K562 (cell line): ENCODE measurements at places on chromosomes 6 and 20.

- peak; percentile 78 for DNase-seq
Measured at GRCh38 chr6:33589731-33590530, 9.9 kb upstream of the BAK1 start.

GRCh38 chr6:105769197-105769596, 316.9 kb upstream of the PRDM1 start:
- DNase-seq, result no peak

DNA sequence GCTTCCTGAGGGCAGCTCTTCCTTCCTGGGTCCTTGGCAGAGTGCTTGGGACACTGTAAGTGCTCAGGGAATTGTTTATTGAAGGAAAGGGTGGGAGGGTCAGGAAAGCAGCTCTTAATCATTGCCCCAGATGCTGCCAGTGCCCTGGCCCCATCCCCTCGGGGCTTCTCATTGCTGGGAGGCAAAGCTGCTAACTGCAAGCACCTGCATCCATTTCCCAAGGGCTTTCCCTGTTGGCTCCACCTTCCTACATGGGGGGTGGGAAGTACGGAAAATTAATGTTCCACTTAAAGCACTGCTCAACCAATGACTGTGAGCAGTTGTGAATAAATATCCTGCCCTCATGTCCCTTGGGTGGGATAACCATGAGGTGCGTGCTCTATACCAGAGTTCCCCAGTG, 56.4 kb downstream of the NDUFAF5 start:
- no peak for DNase-seq

DNA sequence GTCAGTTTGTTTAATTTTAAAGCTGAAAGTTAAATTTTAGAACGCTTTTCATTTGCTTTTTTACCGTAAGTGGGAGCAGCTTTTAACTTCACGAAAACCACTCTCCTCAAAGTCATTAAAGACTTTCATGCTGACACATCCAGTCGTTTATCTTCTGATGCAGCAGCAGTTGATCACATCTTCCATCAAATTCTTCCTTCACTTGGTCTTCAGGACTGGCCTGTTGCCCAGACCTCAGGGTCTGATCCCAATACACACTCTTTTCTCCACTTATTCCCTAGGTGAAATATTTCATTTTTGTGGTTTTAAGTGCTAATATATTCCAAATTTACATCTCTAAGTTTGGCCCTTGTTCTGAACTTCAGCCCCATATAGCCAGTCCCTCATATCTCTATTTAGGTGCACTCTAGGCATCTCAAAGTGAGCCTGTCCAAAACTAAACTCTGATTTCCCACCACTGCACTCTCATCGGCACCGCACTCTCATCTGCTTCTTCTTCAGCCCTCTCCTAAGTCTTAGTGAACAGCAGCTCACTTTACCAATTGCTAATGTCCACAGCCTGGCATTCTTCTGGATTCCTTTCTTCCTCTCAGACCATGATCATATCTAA, 20.4 kb downstream of the AFDN start:
- no peak for DNase-seq

DNA sequence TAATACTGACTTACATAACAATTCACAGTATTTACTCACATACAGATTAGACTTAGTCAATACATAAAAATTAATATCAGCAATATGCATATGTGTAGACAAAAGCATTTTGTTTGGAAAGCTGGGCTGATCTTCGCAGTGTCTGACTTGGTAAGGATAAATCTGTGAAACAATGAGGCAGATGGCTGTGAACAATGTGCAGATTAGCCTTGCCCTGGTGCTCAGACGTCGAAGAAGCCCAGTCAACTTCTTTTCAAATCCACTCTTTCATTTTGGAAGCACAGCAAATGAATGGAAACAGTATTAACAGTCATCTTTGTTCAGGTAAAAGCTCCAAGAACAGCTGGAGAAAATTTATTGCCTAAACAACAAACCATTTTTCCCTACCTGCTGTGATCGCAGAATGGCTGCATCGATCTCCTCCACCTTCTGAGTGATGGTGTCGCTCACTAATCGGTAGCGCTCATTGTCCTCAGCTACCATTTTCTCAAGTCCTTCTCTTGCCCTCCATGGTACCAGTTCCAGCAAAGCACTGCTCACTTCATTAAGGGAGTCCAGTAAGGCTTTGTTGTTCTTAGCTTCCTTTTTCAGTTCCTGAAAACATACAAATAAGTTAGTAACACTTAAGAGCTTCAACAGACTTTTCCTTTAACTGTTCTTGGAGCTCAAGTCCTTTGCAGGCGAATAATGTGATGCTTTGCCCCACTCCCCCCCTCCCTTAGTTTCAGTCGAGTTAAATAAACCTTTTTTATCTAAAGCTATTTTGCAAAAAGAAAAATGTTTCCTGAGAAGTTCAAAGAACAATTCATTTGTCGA, 116.5 kb downstream of the DST start:
- DNase-seq, result no peak
